ENCODE measurements at places on chromosomes 5 and 9.

GRCh38 chr5:98997000-98997399, 68.2 kb upstream of the CHD1 start:
- no peak for DNase-seq

DNA sequence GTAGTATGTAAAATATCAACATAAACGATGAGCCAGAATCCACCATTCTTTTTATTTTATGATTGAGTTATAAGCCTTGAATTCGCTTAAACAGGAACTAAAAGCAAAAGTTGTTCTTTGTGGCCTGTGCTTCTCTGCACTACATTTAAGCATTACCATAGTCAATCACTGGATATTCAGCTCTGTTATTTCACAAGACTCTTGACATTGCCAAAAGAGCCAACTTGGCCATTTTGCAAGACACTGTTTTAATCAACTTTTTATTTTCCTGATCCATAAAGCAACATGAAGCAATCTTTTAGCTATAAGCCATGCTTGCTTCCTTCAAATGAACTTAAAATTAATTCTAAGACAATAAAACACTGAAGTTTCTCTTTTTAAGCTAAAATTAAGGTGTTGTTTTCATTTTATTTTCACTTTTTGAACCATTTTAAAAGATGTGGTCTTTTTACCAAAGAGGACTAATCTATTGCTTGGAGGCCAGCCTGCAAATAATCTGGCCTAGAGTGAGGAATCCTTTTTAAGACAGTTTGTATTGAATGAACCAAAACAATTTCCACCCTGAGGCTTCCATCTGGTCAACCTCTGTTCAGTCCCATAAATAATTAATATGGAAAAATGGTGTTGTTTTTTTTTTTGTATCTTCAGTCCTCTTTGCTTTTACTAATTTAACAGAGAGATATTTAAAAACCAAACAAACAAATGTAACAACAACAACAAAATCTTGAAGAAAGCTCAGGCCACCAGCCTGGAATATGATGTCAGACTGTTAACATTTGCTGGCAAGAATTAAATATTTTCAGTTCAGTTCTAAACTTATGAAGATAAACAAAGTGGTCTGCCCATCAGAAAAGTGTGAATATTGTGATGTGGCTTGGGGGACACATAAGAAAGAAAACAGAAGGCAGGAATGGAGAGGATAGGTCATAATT, 274.4 kb downstream of the MARCHF11 start:
- DNase-seq, result no peak

DNA sequence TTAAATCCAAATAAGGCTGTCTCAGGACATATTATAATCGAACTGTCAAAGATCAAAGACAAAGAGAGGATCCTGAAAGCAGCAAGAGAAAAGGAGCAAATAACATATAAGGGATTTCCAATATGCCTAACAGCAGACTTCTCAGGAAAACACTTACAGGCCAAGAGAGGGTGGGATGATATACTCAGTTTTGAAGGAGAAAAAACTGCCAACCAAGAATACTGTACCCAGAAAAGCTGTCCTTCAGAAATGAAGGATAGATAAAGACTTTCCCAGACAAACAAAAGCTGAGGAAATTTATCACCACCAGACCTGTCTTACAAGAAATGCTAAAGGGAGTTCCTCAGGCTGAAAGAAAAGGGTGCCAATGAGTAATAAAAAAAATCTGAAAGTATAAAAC, 16.0 kb downstream of the EGFLAM start:
- no peak for DNase-seq

GRCh38 chr5:2291146-2291840, 408.6 kb upstream of the IRX4 start:
- DNase-seq, result no peak

DNA sequence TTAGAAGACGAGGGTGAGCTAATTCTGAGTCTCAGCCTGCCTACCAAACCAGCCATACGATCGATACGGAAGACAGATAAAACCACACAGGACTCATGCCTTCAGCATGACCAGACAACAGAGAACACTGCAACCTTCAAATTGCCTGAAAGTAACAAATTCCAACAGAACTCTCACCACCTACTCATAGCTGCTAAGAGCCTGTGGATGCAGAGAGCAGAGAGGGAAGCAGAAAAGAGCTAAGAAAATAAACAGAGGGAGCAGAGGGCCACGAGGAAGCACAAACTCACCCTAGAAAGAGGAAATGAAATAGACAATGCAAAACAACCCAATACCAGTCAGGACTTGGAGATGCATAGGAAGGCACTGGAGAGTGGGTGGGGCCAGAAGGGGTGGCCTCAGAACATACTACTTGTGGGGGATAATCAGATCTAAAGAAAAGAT, 86.7 kb upstream of the TAS2R1 start:
- DNase-seq, result no peak

DNA sequence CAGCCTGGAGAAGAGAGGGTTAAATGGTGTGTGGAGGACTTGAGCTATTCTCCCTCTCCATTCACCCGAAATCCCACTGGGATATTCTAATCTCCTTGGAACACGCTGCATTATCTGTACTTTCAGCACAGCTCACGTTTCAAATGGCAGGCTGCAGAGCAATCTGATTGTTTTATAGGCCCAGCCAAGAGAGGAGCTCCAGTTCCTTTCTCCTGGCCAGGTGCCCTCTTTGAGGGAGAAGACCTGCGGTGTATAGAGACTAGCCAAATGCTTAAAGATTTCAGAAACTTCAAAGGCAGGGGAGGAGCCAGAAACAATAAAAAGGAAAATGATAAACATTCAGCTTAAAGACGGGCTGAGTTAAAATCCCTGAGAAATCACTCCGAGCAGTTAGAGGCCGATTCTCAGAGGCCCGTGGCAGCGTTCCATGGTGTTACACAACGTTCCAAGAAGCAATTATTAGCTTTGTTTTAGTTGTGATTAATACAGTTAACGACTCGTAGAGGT, 564.0 kb upstream of the KLF4 start:
- no peak for DNase-seq

Measured in stimulated activated CD8-positive, alpha-beta memory T cell treated with anti-CD3 and anti-CD28 coated beads, Interleukin-2, amount 100 ng/mL, for 1 hour (primary cell).